ENCODE measurements at places on chromosomes 1 and 21.

- no peak for DNase-seq
Measured at GRCh38 chr1:113545626-113546025, 155.3 kb downstream of the MAGI3 start.

GRCh38 chr1:208837242-208837641, 593.1 kb upstream of the PLXNA2 start:
- DNase-seq, result no peak

GRCh38 chr1:7177438-7178146, 392.3 kb downstream of the CAMTA1 start:
- DNase-seq, result no peak

DNA sequence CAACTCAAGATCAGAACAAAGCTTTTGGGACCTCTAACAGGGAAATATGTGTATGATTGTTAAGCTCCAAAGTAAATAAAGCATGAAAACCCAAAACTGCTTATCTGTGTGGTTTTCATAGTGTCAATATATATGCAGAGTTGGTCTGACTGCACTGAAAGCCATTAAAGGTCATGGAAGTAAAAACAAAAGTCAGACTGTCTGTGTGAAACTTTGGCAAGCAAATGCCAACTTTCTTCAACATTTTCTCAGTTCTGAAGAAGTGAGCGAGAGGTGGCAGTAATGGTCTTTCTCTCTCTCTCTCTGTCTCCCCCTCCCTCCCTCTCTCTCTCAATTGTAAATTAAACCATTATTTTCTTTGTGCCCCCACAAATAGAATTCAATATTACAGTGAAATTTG, 100.1 kb upstream of the S1PR1 start:
- DNase-seq, result no peak

DNA sequence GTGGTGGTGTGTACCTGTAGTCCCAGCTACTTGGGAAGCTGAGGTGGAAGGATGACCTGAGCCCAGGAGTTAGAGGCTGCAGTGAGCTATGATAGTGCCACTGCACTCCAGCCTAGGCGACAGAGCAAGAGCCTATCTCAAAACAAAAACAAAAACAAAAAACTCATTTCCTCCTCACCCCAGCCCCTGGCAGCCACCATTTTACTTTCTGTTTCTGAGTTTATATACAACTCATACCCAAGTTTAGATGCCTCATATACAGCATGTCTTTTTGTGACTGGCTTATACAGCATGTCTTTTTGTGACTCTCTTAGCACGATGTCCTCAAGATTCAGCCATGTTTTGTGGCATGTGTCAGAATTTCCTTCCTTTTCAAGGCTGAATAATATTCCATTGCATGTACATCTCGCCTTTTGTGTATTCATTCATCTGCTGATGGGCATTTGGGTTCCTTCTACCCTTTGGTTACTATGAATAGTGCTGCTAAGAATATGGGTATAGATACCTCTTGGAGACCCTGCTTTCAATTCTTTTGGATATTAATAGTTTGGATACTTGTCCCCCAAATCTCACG, 14.7 kb downstream of the COA7 start:
- no peak for DNase-seq

- DNase-seq, result no peak
Measured at GRCh38 chr1:201077736-201078135, 34.5 kb downstream of the CACNA1S start.

GRCh38 chr1:29550119-29550841, 314.0 kb downstream of the PTPRU start:
- DNase-seq, result no peak

- DNase-seq, result no peak
Measured at GRCh38 chr1:214461305-214461704, 90.1 kb downstream of the PTPN14 start.

GRCh38 chr1:184691719-184692324, 62.8 kb downstream of the EDEM3 start:
- no peak for DNase-seq

- DNase-seq, result no peak
Measured at GRCh38 chr1:29584362-29584761, 348.0 kb downstream of the PTPRU start.

DNA sequence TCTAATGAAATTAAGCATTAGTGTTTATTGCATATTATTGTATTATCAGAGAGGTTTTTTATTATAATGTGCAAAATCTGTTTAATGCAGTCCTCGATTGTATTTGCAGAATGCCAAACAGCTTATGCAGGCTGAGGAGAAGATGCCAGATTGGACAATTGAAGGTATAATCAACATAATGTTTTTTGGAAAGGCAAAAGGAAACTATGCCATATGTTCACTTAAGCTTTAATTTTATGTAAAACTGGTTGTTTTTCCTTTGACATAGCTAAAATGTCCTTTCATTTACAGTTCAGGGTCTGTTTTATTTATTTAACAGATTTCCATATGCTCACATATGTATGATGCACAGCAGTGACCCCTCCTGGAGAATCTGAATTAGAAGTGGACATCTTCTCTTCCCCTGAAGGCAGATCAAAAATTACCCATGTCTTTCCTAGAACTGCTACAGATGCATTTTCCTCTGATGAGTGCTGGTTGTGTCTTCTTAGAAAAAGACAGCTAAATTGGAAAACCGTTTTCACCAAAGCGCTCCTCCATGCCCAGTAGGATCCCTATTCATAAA, 143.5 kb upstream of the USH2A start:
- no peak for DNase-seq

- DNase-seq, result no peak
Measured at GRCh38 chr1:209561532-209561931, 22.0 kb upstream of the CAMK1G start.

DNA sequence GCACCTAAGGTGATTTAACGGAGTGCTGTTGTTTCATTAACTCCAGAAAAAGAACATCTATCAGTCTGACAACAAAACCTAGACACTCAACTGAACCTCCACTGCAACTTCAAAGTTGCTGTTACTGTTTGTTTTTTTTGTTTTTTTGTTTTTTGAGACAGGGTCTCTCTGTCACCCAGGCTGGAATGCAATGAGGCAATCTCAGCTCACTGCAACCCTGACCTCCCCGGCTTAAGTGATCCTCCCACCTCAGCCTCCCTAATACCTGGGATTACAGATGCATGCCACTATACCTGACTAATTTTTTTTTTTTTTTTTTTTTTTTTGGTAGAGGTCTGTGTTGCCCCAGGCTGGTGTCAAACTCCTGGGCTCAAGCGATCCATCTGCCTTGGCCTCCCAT, 66.7 kb upstream of the SDC3 start:
- no peak for DNase-seq

- DNase-seq, result no peak
Measured at GRCh38 chr1:212587888-212588510, 20.6 kb upstream of the ATF3 start.

- no peak for DNase-seq
Measured at GRCh38 chr1:36402504-36402890, 4.8 kb upstream of the LSM10 start.

DNA sequence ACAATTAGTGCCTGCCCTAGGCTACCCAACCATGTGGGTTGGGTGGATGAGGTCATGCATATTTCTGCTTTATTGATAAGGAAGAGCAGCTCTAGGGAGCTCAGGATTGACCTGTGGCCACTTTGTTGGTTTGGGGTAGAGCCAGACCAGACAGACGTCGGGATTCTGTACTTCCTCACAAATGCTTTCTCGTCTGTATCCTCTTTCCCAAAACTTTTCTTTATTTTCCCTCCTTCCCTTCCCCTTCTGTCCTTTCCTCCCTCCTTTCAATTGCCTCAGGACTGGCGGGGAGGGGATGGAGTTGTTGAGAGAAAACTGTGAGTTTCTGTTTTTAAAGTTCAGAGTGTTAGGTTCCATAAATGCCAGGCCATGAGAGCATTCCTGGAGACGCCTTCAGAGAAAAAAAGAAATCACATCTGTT, 68.0 kb downstream of the UCK2 start:
- DNase-seq, result no peak

- no peak for DNase-seq
Measured at GRCh38 chr1:157584503-157584902, 13.4 kb downstream of the FCRL4 start.

DNA sequence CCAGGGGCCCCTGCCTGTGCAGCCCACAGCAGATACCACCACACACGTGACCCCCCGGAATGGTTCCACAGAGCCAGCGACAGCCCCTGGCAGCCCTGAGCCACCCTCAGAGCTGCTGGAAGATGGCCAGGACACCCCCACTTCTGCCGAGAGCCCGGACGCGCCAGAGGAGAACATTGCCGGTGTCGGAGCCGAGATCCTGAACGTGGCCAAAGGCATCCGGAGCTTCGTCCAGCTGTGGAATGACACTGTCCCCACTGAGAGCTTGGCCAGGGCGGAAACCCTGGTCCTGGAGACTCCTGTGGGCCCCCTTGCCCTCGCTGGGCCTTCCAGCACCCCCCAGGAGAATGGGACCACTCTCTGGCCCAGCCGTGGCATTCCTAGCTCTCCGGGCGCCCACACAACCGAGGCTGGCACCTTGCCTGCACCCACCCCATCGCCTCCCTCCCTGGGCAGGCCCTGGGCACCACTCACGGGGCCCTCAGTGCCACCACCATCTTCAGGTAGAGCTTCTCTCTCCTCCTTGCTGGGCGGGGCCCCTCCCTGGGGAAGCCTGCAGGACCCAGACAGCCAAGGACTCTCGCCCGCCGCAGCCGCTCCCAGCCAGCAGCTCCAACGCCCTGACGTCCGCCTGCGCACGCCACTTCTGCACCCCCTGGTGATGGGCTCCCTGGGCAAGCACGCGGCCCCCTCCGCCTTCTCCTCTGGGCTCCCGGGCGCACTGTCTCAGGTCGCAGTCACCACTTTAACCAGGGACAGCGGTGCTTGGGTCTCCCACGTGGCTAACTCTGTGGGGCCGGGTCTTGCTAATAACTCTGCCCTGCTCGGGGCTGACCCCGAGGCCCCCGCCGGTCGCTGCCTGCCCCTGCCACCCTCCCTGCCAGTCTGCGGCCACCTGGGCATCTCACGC, 51.0 kb downstream of the COL18A1 start:
- DNase-seq, result no peak

GRCh38 chr21:46124926-46125845, 27.3 kb downstream of the COL6A2 start:
- DNase-seq, result no peak

- DNase-seq, result no peak
Measured at GRCh38 chr1:97849345-97850340, 71.2 kb downstream of the DPYD start.

- DNase-seq, result no peak
Measured at GRCh38 chr1:101833312-101833711, 163.4 kb downstream of the OLFM3 start.

DNA sequence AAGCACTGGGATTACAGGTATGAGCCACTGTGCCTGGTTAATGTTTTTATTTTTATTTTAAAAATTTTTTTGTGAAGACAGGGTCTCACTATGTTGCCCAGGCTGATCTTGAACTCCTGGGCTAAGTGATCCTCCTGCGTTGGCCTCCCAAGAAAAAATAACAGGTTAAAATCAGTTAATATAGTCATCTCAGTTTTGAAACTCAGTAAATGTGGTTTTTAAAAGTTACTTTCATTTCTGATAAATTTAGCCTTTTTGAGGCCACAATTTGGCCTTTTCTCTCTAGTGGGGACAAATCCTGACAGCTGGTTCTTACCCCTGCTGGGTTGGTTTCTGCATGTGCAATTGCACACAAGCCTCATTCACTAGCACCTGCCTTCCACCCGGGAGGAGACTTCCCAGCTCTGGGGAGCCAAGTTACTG, 13.3 kb downstream of the PMF1 start:
- no peak for DNase-seq

DNA sequence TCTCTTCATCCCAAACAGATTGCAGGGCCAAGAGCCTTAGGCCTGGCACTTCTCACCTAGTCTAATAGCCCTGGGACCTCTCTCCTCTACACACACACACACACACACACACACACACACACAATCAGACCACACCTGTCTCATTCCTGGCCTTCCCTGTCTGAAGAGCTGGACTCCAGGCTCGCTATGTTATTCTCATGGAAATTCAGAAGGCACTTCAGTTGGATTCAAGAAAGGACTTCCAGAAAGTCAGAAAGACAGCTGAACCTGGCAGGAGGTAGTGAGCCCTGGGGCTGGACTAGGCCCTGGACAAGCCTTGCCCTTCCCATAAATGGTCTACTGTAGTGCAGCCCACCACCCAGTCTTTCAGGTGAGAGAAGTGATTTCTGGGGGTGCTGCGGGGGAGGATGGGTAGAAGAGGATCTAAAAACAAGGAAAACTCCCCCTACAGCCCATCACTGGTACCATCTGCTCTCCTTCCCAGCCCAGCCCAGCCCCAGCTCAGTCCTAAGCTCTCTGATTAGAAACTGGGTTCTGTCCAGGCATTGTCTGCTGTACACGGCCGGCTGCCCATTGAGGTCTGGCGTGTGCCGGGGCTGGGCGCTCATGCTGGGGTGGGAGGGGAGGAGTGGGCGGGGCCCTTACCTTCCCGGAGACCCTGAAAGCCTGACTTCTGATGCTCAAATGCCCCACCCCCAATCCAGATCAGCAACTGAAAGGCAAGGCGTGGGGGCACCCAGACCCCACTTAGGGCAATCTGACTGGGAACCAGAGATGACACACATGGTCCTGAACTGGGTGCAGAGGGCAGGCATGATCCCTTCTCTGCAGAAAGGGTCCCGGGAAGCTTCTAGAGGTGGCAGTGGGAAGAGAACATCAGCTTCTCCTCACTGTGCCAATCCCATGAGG, 2.5 kb downstream of the KIF21B start:
- no peak for DNase-seq

DNA sequence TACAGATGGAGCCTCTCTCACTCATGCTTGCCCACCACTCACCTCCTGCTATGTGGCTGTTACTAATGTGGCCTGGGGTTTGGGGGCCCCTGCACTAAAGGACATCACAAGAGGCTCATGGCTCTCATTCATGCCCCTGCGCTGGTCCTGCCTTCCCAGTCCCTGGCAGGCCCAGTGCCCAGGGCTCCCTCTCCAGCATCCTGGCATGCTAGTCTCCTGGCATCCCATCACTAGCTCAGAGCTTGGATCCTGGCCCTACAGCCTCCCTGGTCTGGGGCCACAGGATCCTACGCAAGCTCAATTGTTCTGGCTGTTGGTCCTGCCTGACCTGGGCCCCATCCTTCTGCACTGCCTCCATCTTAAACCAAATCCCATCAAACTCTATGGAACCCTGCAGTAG, 685.4 kb downstream of the PTPRU start:
- DNase-seq, result no peak

DNA sequence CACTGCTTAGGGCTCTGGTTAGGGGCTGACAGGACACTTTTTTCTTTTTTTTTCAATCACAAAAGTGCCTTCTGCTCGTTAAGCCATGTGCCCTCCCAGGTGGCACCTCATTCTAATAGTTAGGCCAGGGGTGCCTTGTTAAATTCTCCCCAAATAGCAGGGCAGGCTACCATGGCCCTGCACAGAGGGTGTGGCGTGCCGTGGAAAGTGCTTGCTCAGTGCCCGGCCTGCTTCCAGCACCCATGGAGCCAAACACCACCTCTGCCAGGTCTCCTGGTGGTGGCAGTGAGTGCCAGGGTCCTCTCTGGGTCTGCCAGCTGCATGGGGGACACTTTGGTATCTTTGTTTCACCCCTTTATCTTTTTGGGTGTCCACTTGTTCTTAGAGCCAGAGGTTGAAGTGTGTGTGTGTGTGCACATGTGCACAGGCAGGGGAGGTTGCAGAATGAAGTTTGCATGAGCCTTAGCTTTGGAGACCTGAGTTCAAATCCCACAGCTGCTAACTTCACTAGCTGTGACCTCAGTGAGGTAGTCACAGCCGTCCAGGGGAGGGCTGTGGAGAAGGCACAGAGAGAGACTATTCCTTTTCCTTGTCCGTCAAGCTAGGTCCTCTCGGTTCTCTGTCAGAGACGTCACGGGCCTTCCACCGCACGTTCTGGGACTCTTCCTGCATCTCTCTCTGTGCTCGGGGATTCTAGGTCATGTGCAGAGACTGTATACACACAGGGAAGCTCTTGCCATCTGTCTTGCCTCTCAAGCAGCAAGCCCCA, 39.9 kb upstream of the CSF3R start:
- DNase-seq, result no peak
